Activated naive CD8-positive, alpha-beta T cell treated with anti-CD3 and anti-CD28 coated beads, Interleukin-2, amount 50 U/mL, for 24 hours (primary cell): ENCODE measurements at places on chromosomes 7 and 10.

GRCh38 chr10:72011976-72012512 is 47.8 kb downstream of the CHST3 start:
- no peak for DNase-seq

DNA sequence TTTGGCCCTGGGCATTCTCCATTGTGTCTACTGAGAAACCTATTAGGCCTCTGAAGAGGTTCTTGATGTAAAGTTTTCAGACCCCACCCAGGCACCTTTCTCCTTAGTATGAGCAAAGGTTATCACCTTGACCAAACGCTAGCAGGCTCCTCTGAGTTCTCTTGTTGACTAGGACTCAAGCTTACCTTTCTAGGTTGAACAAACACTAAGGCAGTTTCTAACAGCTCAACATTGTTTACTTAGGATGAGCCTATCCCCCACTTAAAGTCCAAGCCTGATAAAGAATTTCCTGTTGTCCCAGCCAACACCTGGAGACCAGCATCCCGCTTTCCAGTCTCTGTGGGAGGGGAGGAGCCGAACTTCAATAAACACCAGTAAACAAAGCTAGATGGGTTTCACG is 26.3 kb upstream of the ITGB8 start:
- no peak for DNase-seq

DNA sequence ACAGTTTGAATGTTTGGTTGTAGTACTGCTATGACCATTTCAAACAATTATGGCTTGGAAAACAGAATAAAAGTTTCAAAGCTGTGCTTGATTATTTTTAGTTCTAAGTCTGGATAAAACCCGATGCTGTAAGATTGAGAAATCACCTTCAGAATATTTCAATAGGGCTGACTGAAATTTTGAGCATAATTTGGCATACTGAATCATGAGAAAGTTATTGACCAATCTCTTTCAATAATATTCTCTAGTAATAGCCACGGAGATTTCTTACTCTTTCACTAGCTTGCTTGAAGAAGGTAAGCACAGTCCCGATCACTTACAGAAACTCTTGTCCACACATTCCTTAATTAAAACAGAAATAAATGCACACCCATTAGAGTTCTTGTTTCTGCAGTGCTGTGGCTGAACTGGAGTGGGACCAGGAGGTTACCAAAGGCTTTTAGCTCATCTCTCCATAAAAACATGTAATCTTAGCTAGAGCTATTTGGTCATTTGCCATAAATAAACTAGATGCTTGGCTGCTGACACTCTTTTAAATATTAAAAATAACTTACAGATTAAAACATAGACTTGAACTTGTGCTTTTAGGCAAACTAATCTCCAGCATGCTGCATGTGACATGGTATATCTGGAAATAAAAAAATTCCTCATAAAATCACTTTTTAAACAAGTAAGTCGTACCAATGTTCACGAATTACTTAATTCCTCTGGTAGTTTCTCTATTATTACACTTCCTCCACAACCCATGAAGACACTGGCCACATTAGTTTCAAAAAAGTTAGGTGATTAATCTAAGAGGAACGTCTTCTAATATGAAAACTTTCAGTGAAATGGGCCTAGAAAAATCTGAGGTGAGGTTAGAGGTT is 97.8 kb downstream of the AGMO start:
- DNase-seq, result no peak

GRCh38 chr7:67913604-67914003 is 917.0 kb downstream of the TYW1 start:
- no peak for DNase-seq

GRCh38 chr7:117095055-117095454 is 141.8 kb downstream of the ST7 start:
- DNase-seq, result no peak

GRCh38 chr10:43928425-43928968 is 279.8 kb upstream of the ZNF32 start:
- DNase-seq, result no peak

GRCh38 chr10:70772627-70773026 is 12.6 kb downstream of the TBATA start:
- DNase-seq, result no peak

GRCh38 chr7:90536449-90536848 is 59.7 kb upstream of the CDK14 start:
- DNase-seq, result no peak

DNA sequence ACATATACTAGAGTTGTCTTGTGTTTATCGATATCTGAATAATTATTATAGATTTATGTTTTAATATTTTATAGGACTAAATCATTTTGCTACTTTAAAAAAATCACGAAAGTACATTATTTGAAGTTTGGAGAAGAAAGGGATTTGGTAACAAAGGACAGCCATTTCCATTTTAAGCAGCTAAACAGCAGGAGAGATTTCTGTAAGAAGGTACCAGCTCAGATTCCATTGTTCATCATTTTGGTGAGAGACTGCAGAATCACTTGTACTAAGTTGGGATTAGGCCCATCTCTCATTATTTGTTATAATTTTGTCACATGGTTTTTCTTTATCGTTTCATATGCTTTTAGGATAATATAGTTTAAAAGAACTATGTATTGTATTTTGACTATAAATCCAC is 46.7 kb downstream of the PALS2 start:
- DNase-seq, result no peak

GRCh38 chr7:98795741-98796493 is 73.9 kb downstream of the TMEM130 start:
- no peak for DNase-seq

DNA sequence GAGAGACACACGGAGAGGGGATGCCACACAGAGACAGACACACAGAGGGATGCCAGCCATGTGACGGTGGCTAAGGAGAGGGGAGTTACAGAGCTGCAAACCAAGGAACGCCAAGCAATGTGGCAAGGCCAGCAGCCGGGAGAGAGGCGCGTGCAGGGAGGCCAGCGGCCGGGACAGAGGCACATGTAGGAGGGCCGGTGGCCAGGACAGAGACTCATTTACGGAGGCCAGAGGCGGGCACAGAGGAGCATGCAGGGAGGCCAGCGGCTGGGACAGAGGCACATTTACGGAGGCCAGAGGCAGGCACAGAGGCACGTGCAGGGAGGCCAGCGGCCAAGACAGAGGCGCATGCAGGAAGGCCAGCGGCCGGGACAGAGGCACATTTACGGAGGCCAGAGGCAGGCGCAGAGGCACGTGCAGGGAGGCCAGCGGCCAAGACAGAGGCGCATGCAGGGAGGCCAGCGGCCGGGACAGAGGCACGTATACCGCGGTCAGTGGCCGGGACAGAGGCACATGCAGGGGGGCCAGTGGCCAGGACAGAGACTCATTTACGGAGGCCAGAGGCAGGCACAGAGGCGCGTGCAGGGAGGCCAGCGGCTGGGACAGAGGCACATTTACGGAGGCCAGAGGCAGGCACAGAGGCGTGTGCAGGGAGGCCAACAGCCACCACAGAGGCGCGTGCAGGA is 40.4 kb downstream of the INSIG1 start:
- DNase-seq, result no peak

DNA sequence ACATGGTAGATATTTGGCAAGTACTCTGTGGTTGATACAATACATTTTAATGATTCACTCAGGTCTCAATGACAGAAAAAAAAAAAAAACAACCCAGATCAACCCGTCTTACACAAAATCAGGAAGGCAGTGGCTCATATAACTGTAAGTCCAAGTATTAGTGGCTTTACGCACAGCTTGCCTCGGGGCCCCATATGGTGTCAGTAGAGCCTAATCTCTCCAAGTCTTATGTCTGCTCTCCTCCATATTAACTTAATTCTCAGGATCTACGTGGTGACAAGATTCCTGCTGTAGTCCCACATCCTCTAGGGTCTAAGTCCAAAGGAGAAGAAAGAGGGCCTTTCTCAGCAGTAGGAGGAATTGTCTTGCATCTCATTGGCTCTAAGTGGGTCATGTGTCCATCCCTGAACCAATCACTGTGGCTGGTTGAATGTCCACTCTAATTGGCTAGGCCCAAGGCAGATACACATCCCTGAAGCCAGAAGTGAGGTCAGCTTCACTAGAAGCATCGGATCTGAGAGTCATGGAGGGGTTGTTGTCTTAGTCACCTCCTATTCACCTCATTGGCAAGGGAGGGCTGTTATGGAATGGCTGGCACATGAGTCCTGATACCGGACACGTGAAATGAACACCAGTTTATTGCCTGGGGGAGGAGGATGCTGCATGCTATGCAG is 20.5 kb upstream of the PLPP4 start:
- DNase-seq, result no peak

DNA sequence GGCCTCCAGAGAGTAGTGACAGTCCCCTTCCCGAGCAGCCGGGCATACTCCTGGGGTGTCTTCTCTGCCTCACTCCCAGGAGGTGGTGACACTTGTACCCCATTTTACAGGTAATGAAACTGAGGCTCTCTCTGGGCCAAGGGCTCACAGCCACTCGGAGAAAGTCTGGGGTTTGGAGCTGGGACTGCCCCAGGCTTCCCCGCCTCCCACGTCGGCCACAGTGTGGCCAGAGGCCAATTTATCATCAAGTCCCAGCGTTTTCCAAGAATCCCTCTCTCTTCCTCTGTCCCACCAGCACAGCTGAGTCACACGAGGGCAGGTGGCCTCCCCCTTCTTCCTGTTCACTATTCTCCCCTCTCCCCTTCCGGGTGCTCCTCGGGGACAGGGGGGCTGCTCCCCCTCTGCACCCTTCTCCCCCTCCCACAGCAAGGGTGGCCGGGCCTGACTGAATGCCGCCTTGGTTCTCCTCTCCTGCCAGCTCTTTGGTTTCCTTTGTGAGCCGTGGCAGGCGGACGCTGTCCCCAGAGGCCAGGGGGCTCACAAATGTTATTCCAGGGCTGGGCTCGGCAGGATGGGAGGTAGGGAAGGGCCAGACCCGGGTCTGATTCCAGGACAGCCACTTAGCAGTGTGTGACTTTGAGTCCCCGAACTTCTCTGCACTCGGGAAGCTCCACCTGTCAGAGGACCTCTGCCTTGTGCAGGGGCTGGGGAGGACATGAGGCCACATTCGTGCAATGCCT is 17.7 kb downstream of the CLIP2 start:
- peak; percentile 45 for DNase-seq

- peak; percentile 64 for DNase-seq
Observed at GRCh38 chr10:96395931-96396877, 37.4 kb upstream of the OPALIN start.

- no peak for DNase-seq
Observed at GRCh38 chr7:3591944-3592343, 290.9 kb downstream of the SDK1 start.

DNA sequence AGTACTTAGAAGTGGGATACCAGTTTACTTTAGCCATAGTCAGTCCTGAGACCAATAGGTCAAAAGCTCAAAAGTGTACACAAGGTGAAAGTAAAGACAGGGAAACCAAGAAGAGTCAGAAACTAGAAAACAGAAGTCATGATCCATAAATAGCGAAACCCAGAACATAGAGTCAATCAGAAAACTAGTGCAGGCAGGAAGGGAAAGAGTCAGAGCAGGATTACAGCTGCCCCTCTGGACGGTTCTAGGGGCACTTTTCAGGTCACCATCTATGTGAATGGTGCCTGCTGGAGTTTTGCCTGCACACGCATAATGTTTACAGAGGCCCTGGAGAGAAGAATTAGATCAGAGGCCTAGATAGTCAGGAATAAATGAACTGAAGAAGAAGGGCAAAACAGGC is 22.4 kb upstream of the DMTF1 start:
- no peak for DNase-seq

DNA sequence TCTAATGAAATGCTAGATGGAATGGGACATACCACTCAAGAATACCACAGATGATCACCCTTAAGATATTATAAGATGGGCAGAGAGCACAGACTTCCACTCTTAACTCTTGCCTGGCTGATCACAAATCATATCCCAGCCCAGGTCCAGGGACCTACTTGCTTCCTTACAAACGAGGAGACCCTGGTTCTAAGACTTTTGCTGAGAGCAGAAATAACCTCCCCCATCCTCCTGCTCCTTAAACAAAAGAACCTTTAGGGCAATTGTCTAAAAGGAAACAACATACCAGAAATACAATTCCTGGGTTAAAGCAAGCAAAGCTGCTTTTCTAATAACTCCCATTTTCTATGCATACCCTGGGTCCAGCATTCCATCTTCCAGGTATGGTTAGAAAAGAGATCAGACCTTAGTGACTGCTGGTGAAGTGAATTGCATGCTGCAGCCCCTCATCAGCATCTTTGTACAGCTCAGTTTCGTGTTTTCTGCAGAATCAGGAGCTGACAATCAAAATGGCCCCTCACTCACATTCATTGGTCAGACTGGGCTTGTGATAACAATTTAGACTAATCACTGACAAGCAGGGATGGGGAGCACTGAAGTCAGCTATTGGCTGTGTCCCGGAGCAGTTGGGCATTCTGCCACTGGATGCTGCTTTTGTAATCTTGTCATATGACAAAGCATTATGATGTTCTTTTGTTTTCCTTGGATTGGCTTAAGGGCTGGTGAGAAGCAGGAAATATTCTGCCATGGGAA is 14.6 kb downstream of the IFIT3 start:
- no peak for DNase-seq

DNA sequence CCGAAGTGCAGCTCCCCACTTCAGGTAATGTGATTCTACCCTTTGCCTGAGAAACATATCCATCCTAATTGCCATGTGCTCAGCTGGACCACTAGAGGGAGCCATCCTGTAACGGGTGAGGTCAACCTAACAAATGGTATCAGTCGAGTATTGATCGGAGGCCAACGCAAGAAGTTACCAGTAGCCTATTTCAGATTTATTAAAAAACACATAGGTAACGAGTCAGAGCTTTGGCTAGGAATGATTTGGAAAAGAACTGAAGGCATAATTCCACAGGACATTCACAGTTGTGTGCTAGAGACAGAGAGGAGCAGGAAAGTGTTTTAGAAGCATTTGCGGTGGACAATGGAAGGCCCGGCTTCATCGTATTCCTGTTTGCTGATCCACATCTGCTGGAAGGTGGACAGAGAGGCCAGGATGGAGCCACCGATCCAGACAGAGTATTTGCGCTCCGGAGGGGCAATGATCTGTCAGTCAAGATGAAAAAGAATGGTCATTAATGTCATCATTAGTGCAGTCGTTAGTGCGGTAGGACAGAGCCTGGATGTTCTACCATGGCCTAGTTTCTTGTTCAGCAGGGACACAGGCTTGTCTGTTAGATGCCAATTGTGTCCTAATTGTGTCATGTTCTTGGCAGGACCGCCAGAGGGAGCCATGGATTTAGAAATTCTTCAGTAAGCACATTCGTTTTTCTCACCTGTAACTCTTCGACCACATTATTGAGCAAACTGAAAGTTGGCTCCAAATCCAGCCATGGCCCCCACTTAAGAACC is 17.5 kb downstream of the ACTA2 start:
- DNase-seq, result peak; percentile 71

GRCh38 chr10:33478089-33478674 is 143.7 kb upstream of the NRP1 start:
- DNase-seq, result no peak
